Adrenal gland (tissue), 19 donors: ENCODE measurements at places on chromosomes 7 and 10. TPM values are rescaled to one million over a fixed set of nuclear protein-coding genes. Genes with fewer than 3 reads are reported as not detected.

SLC13A4 gene
- total RNA-seq: 0.17 TPM

SCD gene
- 203 TPM for total RNA-seq

ZNF716 gene
- not detected for total RNA-seq

DNA sequence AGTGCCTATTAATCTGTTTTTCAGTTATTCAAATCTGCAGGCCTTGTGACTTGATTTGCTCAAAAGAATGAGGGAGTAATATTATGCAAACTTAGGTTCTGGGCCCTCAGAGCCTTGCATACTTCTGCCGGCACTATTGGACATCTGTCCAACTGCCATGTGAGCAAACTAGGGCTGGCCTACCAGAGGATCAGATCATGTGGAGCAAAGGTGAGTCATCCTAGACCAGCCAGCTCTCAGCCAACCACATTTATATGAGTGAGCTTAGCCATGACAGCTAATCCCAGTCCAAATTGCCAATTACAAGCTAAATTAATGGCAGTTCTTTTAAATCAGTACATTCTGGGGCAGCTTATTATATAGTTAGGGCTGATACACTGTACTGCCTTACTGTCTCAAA, 69.6 kb downstream of the SDHAF3 start:
- H3K4me1 ChIP-seq: no peaks in the 10 kb centered on the region
- H3K4me3 ChIP-seq: no peak overlapping the region
- no peak overlapping the region for H3K27ac ChIP-seq
- no peaks in the 10 kb centered on the region for H3K27me3 ChIP-seq

GRCh38 chr10:11679946-11680345, 62.2 kb upstream of the ECHDC3 start:
- no peak overlapping the region for H3K4me3 ChIP-seq
- no peaks in the 10 kb centered on the region for H3K27me3 ChIP-seq
- peaks cover 9% of the 10 kb centered on the region for H3K4me1 ChIP-seq
- H3K36me3 ChIP-seq: no peaks in the 10 kb centered on the region

GRCh38 chr7:158053183-158053915, 534.3 kb downstream of the PTPRN2 start:
- DNase-seq: no peak
- no peak overlapping the region for H3K4me3 ChIP-seq
- no peak overlapping the region for H3K27ac ChIP-seq

DNA sequence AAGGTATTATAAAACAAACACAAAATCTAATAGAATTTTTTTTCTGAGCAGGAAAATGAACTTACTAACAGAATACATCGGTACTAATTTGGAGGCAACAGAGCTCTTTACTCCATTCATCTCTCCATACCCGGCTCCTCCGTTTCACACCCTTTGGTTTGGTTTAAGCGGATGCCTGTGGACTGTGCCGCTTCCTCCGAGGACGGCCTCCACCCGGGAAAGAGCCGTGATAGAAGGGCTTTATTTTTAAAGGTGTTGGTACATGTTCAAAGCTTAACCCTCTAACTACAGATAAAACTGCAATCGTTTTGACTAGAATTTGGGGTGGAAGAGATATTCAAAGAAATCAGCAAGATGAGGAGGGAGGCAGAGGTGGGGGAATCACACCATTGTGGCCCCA, 1.9 kb downstream of the VIPR2 start:
- no peak for DNase-seq
- H3K27me3 ChIP-seq: peaks cover 37% of the 10 kb centered on the region
- H3K4me1 ChIP-seq: peaks cover 14% of the 10 kb centered on the region
- H3K36me3 ChIP-seq: no peaks in the 10 kb centered on the region

DNA sequence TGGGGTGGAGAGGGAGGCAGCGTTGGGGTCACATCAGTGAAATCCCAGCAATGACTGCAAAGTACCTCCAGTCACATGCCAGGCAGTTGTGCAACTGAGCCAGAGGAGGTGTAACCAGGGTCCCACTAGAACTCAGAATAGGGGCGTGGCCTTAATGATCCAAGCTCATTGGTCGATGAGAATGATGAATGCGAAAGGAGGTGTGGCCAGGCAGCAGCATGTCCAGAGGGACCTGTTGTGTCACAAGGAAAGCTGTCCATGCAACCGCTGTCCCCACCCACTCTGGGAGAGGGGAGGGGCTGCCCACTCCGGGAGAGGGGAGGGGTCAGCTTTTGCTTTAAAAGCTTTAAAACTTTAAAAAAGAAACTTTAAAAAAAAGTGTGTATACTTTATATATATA, 25.3 kb upstream of the MTPAP start:
- H3K36me3 ChIP-seq: no peaks in the 10 kb centered on the region
- no peaks in the 10 kb centered on the region for H3K27me3 ChIP-seq
- no peak for DNase-seq
- no peaks in the 10 kb centered on the region for H3K4me1 ChIP-seq
- no peak overlapping the region for H3K4me3 ChIP-seq
- no peak overlapping the region for H3K27ac ChIP-seq

DNA sequence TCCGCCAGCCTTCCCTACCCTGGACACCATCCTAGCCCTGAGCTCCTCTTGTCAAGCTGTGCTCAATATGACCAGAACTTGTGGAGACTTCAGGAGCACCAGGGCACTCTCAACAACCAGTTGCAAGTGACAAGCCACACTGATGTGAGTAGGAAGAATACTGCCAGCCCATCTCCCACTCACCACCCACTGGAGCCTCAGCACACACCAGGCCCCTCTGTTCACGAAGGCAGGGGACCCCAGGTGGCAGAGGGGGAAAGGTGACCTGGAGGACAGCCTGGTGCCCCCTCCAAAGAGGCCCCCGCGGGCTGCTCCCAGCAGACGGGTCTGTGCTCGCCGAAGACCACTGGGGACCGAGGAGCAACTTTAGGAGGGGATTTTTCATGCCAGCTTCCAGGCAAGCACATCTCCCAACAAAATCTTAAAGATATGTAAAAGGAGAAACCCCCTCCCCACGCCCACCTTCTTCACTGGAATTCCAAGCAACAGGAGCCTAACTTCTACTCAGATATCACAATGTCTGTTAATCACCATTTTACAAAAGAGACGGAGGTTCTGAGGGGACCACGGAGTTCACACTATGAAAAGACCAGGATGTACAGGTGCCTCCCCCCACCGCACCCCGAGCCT, 1.0 kb downstream of the MMD2 start:
- H3K4me3 ChIP-seq: no peak overlapping the region
- no peak for DNase-seq
- H3K27ac ChIP-seq: no peak overlapping the region
- no peaks in the 10 kb centered on the region for H3K36me3 ChIP-seq
- H3K4me1 ChIP-seq: peaks cover 8% of the 10 kb centered on the region

- no peak overlapping the region for H3K4me3 ChIP-seq
- DNase-seq: no peak
- no peaks in the 10 kb centered on the region for H3K4me1 ChIP-seq
- H3K27ac ChIP-seq: no peak overlapping the region
- H3K27me3 ChIP-seq: no peaks in the 10 kb centered on the region
- H3K36me3 ChIP-seq: no peaks in the 10 kb centered on the region
These were observed 68.5 kb upstream of the SVIL start for GRCh38 chr10:29703271-29703670.

- peak; percentile 71 for DNase-seq
- H3K4me3 ChIP-seq: no peak overlapping the region
- no peaks in the 10 kb centered on the region for H3K27me3 ChIP-seq
- H3K36me3 ChIP-seq: peaks cover 92% of the 10 kb centered on the region
- peaks cover 25% of the 10 kb centered on the region for H3K4me1 ChIP-seq
These were observed 51.7 kb upstream of the PPIF start for GRCh38 chr10:79295563-79295962.

- peak overlapping the region; percentile 95 for H3K27ac ChIP-seq
- H3K4me3 ChIP-seq: peak overlapping the region; percentile 62
- DNase-seq: no peak
These were observed 557 bp upstream of the LSM8 start for GRCh38 chr7:118183428-118183785.

GRCh38 chr10:123402656-123403055, 248.5 kb downstream of the BUB3 start:
- DNase-seq: no peak
- no peak overlapping the region for H3K4me3 ChIP-seq
- no peaks in the 10 kb centered on the region for H3K4me1 ChIP-seq
- H3K36me3 ChIP-seq: no peaks in the 10 kb centered on the region
- H3K27ac ChIP-seq: no peak overlapping the region

DNA sequence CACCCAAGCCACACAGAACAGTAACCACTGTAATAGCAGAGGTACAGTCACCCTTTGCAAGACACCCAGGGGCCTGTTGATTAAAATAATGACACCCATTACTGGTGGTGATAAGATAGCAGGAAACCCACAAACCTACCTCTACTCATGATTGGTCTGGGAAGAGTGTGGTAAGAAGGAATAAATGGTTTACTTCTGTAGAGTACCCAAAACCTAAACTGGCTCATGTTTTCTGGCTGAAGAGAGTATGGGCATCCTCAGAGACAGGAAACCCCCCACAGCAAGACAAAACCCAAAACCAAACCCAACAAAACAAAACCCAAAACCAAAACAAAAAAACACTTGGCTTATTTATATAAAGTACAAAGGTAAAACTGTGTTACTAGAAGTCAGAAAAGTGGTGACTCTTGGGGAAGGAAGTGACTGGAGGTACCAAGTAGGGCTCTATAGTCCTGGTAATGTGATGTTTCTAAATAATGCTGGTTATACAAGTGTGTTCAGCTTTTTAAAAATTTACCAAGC, 15.5 kb upstream of the DNAJB12 start:
- H3K4me1 ChIP-seq: no peaks in the 10 kb centered on the region
- no peak overlapping the region for H3K27ac ChIP-seq
- H3K27me3 ChIP-seq: no peaks in the 10 kb centered on the region
- H3K4me3 ChIP-seq: no peak overlapping the region
- peaks cover 24% of the 10 kb centered on the region for H3K36me3 ChIP-seq
- no peak for DNase-seq

DNA sequence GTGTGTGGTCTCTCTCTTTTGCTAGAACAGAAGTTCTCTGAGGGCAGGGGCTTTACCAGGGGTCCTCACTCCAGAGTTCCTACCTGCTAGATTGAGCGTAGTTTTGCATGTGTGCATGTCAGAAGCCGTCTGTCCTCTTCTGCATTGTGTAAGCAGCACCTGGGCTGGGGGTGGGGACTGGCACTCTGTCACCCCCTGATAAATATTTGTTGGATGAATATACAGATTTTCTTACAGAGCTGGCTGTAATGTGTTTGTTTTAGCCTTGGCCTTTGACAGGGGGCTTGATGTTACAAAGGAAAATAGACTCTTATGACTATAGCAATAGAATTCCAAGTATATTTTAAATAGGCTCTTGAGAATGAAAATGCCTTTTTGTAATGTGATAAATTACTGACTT, 46.6 kb downstream of the WDR37 start:
- no peak overlapping the region for H3K4me3 ChIP-seq
- H3K36me3 ChIP-seq: no peaks in the 10 kb centered on the region
- peak; percentile 49 for DNase-seq
- no peaks in the 10 kb centered on the region for H3K4me1 ChIP-seq

- no peak overlapping the region for H3K27ac ChIP-seq
These were observed 41.6 kb upstream of the FOXI2 start for GRCh38 chr10:127695431-127695830.

GRCh38 chr7:2143450-2143849, 89.3 kb downstream of the MAD1L1 start:
- no peaks in the 10 kb centered on the region for H3K27me3 ChIP-seq
- H3K36me3 ChIP-seq: no peaks in the 10 kb centered on the region
- H3K4me1 ChIP-seq: no peaks in the 10 kb centered on the region

DNA sequence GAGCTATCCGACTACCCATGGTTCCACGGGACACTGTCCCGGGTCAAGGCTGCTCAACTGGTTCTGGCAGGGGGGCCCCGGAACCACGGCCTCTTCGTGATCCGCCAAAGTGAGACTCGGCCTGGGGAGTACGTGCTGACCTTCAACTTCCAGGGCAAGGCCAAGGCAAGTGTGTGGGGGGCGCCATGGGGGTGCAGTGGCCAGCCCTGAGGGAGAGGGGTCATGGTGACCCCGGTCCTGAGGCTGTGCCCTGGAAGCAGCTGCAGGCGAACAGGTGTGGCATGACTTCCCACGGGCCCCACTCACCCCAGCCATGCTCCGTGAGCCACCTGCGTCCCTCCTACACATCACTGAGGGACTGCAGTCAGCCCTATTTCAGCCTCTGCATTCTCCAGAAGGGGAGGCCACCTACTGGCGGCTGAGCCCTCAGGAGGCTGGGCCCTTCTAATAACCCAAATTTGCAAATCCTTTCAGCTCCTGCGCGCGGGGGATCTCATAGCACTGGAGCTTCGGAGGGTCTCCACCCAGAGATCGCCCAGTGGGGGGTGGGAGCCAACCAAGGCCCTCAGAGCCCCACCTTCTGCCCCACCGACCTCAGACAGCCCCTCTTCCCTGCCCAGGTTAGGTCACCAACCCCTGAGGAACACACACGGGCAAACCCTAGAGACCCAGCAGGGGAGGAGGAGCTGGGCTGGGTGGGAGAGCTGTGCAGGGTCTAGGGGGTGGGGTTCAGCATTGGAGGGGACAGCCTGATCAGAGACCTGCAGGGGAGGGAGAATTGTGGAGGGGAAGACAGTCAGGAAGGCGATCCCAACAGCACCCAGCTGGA, 30.8 kb downstream of the SH2B2 start:
- no peak overlapping the region for H3K4me3 ChIP-seq
- no peaks in the 10 kb centered on the region for H3K27me3 ChIP-seq
- H3K36me3 ChIP-seq: no peaks in the 10 kb centered on the region
- no peaks in the 10 kb centered on the region for H3K4me1 ChIP-seq
- no peak for DNase-seq
- H3K27ac ChIP-seq: no peak overlapping the region

- peaks cover 8% of the 10 kb centered on the region for H3K4me1 ChIP-seq
- H3K27ac ChIP-seq: peak overlapping the region; percentile 79
- no peaks in the 10 kb centered on the region for H3K36me3 ChIP-seq
- H3K4me3 ChIP-seq: peak overlapping the region; percentile 93
- DNase-seq: peak; percentile 87
These were observed 40.0 kb downstream of the HK1 start for GRCh38 chr10:69318106-69318866.

DNA sequence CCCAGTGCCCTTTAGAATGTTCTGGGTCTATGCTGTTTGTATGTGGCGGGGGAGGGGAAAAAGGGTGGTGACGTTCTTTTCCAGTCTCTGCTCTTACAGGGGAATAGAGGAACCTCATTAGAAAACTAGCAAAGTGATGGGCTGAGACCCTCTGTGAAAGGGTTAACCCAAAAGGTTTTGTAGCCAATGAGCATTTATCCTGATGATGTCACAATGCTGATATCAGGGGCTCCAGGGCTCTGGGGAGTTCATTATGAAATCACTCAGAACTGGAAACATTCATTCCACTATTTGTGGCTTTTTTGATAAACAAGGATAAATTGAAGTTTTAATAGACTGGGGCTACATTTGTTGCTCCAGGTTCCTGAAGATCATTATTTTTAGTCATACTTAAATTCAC, 71.7 kb downstream of the ARID5B start:
- no peaks in the 10 kb centered on the region for H3K27me3 ChIP-seq
- no peak for DNase-seq
- no peaks in the 10 kb centered on the region for H3K36me3 ChIP-seq
- H3K4me3 ChIP-seq: no peak overlapping the region
- H3K27ac ChIP-seq: no peak overlapping the region
